SK-N-SH (cell line): ENCODE measurements at places on chromosomes 16 and 17.

DNA sequence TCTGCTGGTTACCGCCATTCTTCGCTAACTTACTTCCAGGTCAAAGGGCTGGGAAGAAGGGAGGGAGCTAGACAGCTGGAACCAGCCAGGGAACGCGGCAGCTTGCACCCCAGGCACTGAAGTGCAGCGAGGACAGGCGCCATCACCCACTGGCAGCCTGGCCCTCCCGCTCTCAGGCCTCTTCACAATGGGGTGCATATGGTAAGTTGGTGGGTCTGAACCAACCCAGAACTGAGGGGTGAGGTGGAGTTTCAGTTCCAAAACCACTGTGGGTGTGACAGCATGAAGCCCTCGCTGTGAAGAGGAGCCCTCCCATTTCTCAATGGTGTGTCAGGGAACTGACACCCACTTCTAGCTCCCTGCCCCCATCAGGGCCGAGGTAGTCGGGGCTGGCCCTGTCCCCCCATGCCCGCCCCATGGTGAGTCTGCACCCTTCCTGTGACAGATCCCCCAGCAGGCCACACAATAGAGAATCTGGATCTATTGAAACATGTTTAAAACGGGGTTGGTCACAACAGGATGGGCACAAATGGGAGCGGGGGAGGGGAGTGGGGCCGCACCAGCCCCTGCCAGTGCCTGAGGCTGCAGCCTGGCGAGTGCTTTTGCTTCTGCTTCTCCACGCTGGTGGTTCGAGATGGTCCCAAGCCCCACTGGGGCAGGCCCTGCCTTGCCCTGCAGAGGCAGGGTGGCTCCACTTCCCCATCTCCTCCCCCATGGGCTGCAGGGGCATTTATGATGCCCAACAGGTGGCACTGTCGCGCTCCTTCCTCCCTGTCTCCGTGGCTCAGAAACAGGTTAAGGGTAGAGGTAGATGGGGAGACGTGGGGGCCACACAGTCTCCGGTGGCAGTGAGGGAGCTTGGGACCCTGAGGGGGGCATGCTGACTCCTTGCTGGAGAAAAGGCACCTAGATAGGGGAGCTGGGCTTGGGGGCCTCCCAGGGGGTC is 2.3 kb downstream of the LIMD2 start:
- peaks cover 72% of the 10 kb centered on the region; the same call in 1 of the 2 replicates for H3K4me1 ChIP-seq
- no peak overlapping the region; the same call in 1 of the 2 replicates for H3K4me3 ChIP-seq
- H3K27ac ChIP-seq = peak overlapping the region; percentile 98

GRCh38 chr17:44559634-44560554 is 2.6 kb downstream of the FZD2 start:
- H3K27me3 ChIP-seq = no peaks in the 10 kb centered on the region
- peaks cover 9% of the 10 kb centered on the region; the same call in 1 of the 2 replicates for H3K4me1 ChIP-seq
- H3K27ac ChIP-seq = no peak overlapping the region
- peaks cover 4% of the 10 kb centered on the region for H3K36me3 ChIP-seq
- peak overlapping the region; percentile 83 for H3K4me3 ChIP-seq
- no peak for DNase-seq

GRCh38 chr16:75575958-75576357 is 9.8 kb downstream of the GABARAPL2 start:
- H3K36me3 ChIP-seq = peaks cover 36% of the 10 kb centered on the region
- no peak overlapping the region for H3K4me3 ChIP-seq
- no peaks in the 10 kb centered on the region for H3K27me3 ChIP-seq
- H3K4me1 ChIP-seq = peaks cover 2% of the 10 kb centered on the region; the same call in 1 of the 2 replicates
- no peak for DNase-seq

DNA sequence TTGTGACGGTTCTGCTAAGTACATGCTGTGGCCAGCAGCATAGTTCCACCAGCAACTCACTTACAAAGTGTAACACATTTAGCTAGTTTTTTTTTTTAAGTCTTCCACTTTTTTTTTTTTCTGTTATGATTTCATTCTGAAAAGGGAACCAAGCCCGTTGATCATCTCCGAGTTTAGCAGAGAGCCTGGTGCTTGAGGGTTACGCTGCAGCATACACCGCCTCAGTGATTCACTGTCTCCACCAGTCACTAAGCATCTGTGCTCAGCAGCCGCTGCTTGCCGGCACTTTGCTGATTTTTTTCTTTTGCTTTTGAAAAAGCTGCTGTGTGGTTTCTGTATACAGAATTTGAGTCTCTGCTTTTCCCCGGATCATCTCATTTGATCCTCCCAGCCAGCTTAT is 194.5 kb upstream of the CDH13 start:
- no peaks in the 10 kb centered on the region for H3K36me3 ChIP-seq
- H3K27ac ChIP-seq = no peak overlapping the region
- DNase-seq = no peak
- no peaks in the 10 kb centered on the region for H3K4me1 ChIP-seq
- H3K4me3 ChIP-seq = no peak overlapping the region

GRCh38 chr16:88170528-88170991 is 212.2 kb upstream of the ZNF469 start:
- DNase-seq = no peak
- H3K36me3 ChIP-seq = no peaks in the 10 kb centered on the region
- H3K27me3 ChIP-seq = no peaks in the 10 kb centered on the region

- no peaks in the 10 kb centered on the region for H3K4me1 ChIP-seq
- H3K27me3 ChIP-seq = peaks cover 16% of the 10 kb centered on the region
- H3K27ac ChIP-seq = no peak overlapping the region; the same call in 1 of the 2 replicates
- no peak overlapping the region for H3K4me3 ChIP-seq
- peak; percentile 30 for DNase-seq
These were observed 28.1 kb upstream of the NXPH3 start for GRCh38 chr17:49547566-49547965.
